ENCODE measurements at places on chromosomes 1 and 21. TPM values are rescaled to one million over a fixed set of nuclear protein-coding genes. Genes with fewer than 3 reads are reported as not detected.
A peak's percentile ranks its signal among the peaks of the same experiment; 100 is the strongest.

Gene TPTE
- not detected for total RNA-seq

DNA sequence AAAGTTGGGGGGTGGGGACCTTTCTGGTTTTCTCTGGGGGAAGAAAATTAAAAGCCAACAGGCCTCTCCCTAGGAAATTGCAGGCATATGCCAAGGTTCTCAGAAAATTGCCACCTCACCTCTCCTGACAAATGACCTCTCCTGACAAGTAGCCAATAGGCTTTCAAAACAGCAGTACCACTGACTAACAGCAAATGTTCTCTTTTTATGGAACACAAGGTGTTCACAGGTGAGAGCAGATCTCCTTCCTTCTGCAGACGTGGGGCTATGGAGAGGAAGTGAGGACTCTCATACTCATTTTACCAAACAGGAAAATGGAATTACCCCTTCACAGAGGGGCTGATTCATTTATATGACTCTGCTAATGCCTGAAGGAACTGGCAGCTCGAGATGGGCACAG, 32.7 kb upstream of the SUCO start:
- no peak for DNase-seq

GRCh38 chr1:3456964-3457909, 2.8 kb downstream of the ARHGEF16 start:
- DNase-seq, result no peak

- no peak for DNase-seq
Observed at GRCh38 chr1:167922611-167923074, 8.7 kb upstream of the ADCY10 start.

GRCh38 chr21:33666153-33666552, 23.9 kb downstream of the ITSN1 start:
- no peak for DNase-seq

DNA sequence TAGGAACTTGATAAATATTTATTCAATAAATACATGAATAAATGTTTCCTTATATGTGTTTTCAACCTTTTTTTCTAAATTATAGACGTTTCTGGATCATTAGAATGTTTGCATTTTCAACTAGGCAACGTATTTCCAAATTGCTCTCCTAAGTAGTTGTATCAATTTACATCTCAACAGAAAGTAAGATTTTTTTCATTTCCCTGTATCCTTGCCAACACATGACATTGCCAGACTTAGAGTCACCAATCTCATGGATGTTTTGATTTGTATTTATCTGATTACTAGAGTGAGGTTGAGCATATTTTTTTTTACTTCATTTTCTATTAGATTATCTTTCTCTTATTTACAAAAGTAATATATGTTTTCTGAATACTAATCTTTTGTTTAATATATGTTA, 22.2 kb upstream of the SMG7 start:
- DNase-seq, result no peak

DNA sequence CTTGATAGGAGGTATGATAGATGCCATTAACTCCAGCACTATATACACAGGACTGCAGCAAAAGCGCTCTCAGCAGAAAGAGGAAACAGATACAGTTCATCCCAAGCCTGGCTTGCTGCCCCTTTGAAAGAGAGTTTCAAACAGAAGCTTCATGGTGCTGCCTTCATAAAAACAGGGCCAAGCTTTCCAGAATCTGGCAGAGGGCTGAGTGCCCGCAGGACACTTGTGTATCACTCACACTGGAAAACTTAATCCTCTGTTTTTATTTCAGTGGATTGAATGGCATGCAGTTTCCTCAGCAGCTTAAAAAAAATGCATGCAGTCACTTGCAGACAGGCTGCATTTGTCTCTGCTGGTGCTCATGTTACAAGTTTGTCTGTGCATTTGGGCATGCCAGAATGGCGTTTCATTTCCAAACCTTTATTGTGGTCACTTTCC, 40.4 kb downstream of the KCNJ15 start:
- DNase-seq, result no peak

Gene HCRTR1
- not detected for total RNA-seq

DNA sequence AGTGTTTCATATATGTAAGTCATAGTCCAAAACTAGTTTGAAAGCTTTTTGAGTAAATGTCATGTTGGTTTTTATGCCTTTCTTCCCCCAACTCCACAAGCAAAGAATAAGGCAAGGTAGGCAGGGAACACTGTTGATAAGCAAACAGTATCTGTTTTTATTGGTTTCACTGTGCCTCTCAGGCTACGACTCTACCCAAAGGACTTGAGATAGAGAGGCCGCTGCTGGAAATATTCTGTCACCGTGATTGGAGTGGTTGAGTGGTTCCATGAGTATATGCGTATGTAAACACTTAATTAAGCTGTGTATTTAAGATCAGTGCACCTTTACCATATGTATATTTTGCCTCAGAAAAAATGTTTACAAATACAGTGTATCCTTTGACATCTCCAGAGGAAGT, 138.1 kb upstream of the KIF26B start:
- no peak for DNase-seq

GRCh38 chr1:182446033-182446669, 3.8 kb upstream of the RGSL1 start:
- no peak for DNase-seq

Gene FCRLB
- total RNA-seq, result 0.24 TPM

DNA sequence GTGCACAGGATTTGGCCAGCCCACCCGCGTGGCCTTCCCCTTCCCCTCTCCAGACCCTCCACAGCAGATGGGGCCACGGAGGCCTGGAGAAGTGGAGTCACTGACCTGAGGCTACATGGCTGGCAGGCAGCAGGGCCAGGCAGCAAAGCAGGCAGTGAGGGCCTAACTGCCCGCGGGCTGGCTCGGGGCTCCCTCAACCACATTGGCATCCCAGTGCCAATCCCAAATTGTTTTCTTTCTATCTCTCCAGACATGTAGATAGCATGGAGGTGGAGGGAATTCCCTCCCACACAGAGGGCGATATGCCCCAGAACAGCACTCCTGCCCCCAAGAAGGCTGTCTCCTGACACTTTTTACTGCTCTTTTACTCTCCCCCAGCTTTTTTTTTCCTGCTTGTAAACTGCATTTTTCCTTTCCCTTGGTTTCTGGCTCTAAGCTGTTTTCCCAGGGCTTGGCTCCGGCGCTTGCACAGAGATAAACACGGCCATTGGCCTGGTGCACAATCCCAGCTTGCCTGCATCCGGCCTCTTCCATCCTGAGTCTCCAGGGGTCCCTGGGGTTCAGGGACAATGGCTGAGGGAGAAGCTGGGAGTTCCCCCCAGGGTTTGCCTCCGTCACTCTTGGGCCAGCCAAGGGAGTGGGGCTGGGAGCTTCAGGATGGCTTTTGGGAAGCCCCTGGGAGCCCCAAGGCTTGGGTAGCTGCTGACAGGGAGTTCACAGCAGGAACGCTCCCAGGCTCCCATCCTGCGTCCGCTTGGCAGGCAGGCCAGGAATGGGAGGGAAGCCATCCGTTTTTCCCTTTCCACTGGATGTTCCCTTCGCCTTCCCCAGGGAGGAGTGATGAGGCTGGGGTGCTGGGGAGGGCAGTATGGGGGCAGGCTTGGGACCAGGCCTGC, 7.0 kb downstream of the EPHX1 start:
- no peak for DNase-seq

DNA sequence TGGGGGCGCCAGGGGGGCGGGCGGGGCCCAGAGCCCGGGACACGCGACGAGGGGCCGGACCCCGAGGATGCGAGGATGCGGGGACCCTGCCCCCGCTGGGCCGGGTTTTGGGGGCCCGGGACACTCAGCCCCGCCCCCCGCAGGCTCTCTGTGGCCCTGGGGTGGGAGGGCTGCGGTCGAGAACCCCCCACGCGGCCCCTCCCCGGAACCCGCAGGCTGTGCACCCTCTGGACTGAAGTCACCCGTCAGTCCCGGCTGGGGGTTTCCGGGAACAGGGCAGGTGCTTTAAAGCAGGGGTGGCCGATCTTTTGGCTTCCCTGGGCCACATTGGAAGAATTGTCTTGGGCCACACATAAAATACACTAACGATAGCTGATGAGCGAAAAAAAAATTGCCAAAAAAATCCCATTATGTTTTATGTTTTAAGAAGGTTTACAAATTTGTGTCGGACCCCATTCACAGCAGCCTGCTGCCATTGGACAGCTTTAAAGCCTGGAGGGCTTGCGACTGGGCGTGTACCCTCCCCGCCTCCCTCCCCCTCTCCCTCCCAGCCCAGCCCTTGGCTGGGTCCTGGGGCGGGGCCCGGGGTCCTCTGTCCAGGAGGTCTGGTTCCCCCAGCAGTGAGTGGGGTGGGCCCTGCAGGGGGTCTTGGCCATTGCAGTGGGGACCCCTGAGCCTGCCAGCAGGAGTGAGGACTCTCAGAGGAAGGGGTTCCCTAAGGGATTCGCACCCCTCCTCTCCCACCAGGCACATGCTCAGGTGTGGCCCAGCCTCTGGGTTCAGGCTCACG, 21.6 kb upstream of the C1orf159 start:
- DNase-seq, result peak; percentile 90

DNA sequence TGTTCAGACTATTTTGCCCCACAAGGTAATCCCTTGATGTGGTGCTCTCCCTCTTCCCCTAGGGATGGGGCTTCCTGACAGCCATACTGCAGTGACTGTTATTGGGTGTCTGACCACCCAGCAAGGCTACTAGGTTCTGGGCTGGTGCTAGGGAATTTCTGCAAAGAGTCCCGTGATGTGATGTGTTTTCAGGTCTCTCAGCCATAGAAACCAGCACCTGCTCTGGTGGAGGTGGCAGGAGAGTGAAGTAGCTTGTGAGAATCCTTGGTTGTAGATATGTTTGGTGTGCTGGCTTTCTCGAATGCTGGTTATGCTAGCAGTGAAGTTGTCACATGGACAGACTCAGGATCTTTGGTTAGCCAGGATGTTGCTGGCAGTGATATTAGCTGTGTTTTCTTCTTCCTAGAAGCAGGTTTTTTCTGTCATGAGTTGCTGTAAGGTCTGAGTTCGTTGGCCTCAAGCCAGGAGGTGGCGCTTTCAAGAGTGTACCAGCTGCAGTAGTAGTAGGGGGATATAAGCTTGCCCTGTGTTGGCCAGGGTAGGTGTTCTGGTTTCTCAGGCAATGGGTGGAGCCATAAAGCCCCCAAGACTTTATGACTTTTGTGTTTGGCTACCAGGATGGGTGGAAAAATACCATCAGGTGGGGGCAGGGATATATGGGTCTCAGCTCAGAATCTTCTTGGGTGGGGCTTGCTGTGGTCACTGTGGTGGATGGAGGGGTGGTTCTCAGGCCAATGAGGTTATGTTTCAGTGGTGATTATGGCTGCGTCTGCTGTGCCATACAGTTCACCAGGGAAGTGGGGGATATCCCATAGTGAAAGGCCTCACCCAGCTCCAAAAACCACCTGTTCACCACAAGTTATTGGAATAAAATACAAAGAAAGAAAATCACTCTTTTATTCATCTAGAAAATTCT, 1112.3 kb downstream of the KCNT2 start:
- DNase-seq, result no peak

DNA sequence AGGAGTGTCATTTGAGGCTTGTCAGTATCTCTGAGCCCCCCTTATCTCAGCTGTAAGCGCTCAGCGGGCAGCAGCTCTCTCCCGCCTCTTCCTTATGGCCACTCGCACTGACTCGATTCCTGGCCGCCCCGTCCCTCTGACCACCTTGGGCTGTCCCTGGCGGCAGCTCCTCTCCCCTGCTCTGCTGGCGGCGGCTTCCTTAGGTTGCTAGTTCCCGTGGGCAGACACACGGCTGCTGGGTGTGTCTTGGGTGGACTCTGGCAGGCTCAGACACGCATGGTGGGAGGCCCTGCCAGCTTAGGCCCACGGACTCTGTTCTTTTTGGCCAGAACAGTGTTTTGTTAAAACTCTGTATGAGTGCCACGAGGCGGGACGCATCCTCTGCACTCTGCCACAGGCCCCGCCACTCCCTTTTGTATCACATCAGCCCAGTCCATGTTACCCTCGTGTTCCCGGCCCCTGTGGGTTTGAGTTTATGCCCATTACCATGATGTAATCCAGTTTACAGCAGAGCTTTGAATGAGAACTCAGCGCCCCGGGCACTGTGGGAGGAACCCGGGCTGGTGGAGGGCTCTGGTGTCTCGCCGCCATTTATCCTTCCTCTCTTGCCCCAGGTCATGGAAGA, 45.9 kb downstream of the COQ8A start:
- no peak for DNase-seq

GRCh38 chr1:10265027-10265426, 54.7 kb downstream of the KIF1B start:
- DNase-seq, result no peak

Gene ATP6V1G3
- total RNA-seq, result not detected

Gene CDC14A
- total RNA-seq, result 15.0 TPM

GRCh38 chr1:15254559-15254958, 7.5 kb downstream of the FHAD1 start:
- DNase-seq, result no peak

Gene CRABP2
- total RNA-seq, result 2.4 TPM

Gene ZCCHC17
- 35.3 TPM for total RNA-seq

DNA sequence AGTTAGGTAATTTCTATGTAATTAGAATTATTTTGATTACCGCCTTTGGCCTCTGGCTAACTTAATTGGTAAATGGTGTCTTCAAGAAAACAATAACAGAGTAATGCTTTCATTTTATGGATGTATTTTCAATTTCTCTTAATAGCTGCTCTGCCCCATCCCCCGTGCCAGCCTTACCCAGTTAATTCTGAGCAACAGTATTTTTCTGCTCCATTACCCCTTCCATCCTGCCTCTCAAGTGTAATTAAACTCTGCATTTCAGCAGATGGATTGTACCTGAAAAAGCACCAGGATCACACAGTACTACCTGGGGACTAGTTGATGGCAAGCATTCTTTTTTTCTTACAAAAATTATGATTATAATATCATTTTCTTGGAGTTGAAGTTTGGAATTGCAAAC, 104.2 kb downstream of the KIAA0319L start:
- no peak for DNase-seq

Gene ALPL
- not detected for total RNA-seq

Gene SMG7
- total RNA-seq, result 96.1 TPM
